Stomach (tissue), 19 donors: ENCODE measurements at places on chromosomes 11 and 22. TPM values are rescaled to one million over a fixed set of nuclear protein-coding genes. Genes with fewer than 3 reads are reported as not detected.

The TPH1 gene
- 15.6 TPM for total RNA-seq

DNA sequence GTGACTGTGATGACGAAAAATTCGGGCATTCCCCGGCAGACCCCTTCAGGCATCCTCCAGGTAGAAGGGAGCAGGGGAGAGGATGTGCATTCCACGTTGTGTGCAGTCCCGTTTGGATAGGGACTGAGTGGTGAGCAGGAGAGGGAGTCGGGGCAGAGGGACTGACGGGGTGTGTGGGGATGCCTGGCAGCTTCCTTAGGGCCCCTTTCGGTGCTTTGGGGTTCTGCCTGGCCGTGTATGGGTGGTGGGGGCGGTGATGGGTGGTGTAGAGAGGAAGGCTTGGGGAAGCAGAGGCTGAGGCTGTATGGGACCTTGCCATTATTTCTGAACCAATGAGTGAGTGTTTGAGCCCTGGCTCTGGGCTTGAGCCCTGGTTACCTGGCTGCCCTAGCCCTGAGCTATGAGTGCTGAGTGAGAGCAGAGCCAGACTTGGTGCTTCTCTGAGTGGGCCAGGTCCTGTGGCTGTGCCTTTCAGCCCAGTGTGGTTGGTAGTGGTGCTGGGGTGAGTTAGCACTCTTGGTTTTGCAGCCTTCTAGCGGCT is 914 bp downstream of the INPPL1 start:
- no peak for DNase-seq

GRCh38 chr11:17551347-17552040 is 4.4 kb downstream of the OTOG start:
- DNase-seq: no peak

DNA sequence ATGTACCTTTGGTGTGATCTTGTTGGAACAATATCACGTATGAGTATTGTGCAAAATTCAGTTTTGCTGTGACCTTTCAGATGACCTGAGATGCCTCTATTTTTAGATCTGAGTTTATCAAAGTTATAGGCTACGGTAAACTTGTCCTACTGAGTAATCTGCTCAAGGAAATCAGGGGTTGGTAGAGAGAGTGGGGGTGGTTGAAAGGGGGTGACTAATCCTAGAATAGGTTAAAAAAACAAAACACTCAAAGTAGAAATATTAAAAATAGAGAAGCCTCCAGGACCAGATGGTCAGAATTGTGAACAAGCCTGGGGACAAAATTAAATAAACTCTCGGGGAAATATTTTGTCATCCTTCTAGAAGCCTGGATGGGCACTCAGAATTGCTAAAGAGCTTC is 59.9 kb upstream of the C11orf87 start:
- DNase-seq: no peak

GRCh38 chr11:77198440-77198849 is 70.4 kb downstream of the MYO7A start:
- DNase-seq: no peak

DNA sequence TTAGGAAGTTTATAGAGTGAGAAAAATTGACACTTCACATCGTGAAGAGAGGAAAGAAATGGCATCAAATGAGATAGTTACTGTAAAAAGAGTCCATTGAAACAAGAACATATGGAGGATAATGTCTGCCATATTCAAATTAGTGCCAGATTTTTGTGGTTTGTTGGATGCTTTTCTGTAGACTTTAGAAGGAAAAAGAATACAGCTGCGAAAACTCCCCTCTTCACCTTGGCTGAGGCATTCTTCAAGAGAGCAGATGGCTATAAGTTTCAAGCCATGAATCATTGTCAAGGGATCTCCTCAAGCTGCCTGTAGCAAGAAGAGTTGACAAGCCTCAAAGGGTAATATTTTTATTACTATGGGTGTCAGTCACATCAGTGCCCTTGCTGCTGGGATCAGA is 507.4 kb upstream of the RAG2 start:
- DNase-seq: no peak

The PAMR1 gene
- total RNA-seq: 26.8 TPM

DNA sequence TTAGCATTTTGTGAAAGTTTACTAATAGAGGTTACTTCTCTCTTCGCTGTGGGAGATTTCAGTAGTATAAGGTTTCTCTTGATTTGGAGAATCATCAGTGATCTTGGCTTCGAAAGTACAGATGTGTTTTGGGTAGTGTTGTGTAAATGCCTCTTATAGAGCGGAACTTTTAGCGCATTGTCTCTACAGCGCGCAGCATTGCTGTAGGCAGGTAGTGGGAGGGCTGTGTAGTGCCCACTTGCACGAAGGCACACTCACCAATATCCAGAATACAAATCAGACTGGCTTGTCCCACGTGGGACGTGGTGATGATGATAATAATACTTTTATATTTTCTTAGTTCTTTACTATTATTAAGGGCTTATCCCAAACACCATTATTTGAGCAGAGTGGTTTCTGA is 51.4 kb downstream of the FAM83F start:
- no peak for DNase-seq

DNA sequence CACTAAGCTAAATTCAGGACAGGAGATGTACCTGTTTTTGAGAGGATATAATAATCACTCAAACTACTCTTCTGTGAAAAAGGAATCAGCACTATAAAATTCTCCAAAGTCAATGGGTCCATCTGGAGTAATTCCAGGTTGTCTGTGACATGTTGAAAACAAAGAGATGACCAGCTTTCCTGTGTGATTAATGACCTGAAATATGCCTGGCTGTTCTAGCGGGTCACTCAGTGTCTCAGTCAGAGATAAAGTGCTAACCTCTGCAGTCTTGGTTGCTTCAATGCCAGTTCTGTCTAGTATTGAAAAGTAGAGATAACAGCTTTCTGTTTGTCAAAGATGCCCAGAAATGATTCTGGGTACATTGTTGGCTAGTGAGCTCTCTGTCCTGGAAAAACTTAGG is 722.6 kb upstream of the TENM4 start:
- no peak for DNase-seq

GRCh38 chr22:23529166-23530103 is 50.7 kb downstream of the IGLL1 start:
- DNase-seq: no peak

- no peak for DNase-seq
These were observed 9.7 kb downstream of the TSPAN32 start for GRCh38 chr11:2311353-2312133.

GRCh38 chr22:17201285-17201945 is 17.8 kb downstream of the ADA2 start:
- DNase-seq: peak; percentile 60

GRCh38 chr11:30457087-30457486 is 129.1 kb downstream of the MPPED2 start:
- DNase-seq: no peak

The HMBS gene
- total RNA-seq: 15.9 TPM

DNA sequence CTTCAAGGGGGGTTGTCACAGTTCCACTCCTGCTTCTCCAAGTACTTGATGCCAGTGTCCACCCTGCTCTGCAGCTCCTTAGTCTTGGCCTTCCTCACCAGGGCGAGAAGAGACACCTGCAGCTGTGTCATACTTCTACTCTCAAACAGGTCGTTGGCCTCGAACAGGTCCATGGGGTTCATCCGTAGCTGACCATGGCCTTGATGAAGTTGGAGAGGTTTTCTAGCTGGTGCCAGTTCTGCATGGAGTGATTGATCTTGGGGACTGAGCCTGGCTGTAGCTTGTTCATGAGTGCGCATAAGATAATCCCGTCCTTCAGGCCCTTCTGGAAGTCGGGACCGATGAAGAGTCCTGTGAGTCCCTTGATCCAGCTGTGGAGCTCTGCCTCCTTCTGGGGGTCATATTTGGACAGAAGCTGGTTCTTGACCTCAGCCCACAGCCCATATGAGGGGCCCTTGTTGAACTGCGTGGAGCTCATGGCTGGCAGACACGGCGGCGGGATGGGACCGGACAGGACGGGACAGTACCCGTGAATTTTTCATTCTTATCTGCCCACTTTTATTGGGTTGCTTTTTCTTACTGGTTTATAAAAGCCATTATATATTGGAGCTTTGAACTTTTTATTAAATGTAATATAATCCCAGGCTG is 33.4 kb upstream of the HORMAD2 start:
- DNase-seq: no peak

DNA sequence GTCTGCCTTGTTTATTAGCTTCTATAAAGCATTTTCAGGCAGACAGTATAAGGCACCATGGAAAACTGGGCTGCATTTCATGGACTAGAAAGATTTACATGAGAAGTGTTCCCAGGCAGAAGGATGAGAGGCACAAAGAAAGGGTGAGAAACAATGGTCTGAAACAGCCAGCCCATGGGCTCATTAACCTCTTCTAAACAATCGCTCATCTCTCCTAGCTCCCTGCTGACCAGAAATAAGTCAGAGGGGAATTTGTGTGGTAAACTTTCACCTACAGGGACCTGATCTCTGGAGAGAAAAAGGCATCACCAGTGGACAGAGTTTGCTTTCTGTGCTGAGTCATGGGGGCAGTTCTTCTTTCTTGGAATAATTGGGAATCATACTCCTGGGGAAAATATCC is 51.8 kb upstream of the KIRREL3 start:
- no peak for DNase-seq

The MRGPRX3 gene
- not detected for total RNA-seq

- no peak for DNase-seq
These were observed 79.0 kb downstream of the CACNA1I start for GRCh38 chr22:39649500-39650089.

- DNase-seq: no peak
These were observed 18.9 kb downstream of the AP1B1 start for GRCh38 chr22:29369460-29369859.

DNA sequence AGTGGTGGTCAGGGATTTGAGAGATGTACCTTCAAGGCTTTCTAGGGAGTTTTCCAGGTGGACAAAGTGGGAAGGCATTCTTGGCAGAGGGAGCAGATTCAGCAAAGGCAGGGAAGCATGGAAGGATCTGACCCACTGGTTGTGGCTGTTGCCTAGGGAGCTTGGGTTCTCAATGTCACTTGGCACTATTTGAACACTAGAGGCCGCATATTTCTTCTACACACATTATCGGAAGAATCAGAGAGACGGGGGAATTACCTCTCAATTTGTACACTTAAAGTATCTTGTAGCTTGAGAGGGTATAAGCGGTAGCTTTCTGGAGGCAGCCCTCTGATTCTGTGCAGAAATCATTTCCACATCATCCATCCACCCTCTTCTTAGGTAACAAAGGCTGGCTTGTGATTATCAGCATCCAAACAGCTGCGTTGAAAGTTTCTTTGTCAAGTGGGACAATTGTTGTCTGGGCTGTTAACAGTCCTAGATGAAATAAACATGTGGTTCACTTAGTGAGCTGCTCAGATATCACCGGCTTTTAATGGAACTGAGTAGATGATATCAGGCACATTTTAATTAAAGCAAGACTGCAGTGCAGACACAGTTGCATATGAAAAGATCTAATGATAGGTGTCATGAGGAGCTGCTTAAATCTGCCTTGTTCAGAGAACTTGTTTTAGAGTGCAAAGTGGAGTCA is 2.6 kb downstream of the NELL1 start:
- no peak for DNase-seq

DNA sequence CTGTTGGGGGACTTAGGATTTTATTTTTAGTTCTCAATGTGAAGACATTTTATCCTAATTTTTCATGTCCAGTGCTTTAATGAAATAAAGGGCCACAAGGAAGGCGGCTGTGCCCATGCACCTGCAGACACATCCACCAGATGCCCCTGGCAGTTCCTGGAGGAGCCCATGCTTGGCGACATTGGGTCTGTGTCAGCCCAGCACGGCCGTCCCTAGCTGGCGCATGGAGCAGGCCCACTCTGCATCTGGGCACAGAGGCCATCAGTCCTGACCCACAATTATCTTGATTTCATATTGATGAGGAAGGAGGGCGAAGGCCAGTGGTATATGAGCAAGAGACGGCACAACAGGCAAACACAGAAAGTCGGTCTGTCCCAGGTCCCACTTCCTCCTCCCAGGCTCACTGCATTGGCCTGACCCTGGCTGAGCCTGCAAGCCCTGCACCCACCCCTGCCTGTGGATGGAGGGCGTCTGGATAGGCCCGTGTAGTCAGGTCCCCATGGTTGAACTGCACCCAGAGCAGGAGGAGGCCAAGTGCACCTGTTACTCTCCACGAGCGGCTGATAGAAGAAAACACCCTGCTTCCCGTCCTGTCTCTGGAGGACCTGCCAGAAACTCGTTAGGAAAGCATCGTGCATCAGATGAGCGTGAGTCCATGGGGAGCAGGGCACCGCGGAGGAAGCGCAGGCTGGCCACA is 296.9 kb downstream of the BRD1 start:
- no peak for DNase-seq

The BIRC3 gene
- total RNA-seq: 137 TPM

- DNase-seq: no peak
These were observed 11.6 kb downstream of the CCDC81 start for GRCh38 chr11:86386283-86386682.

DNA sequence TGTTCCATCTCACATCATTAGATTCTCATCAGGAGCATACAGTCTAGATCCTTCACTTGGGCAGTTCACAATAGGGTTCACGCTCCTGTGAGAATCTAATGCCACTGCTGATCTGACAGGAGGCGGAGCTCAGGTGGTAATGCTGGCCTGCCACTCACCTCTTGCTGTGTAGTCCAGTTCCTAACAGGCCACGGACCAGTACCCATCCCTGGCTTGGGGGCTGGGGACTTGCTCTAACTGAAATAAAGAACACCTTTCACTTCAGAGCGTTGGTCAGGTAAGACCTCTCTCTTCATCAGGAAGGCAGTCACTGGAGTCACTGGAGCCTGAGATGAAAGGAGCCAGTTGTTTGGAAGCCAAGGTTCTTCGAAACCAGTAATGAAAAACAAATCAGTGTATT is 41.7 kb downstream of the PRMT3 start:
- no peak for DNase-seq

DNA sequence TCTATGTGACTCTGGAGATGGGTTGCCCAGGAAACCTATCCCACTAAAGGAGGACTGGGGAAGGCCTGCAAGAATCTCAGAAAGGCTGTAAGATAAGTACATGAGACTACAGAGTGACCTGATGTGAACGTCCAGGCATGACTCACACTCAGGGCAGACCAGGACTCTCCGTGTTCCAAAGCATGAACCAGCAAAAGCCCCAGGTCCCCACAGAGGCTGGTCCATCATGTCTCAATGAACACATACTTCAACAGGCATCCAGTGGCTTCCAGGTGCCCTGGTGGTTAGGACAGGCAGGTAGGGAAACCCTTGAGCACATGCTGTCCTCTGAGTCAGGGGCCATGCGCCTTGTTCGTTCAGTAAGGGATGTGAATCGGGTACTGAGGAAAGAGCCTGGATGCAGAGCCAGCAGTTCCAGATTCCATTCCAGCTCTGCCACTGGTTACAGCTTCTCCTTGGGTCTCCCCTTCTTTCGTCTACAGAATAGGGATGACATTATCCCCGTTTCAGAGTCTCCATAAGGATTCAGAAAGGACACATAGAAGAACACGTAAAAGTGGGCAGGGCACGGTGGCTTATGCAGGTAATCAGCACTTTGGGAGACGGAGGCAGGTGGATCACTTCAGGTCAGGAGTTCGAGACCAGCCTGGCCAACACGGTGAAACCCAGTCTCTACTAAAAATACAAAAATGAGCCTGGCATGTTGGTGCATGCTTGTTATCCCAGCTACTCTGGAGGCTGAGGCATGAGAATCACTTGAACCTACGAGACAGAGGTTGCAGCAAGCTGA is 129.0 kb upstream of the TEAD1 start:
- DNase-seq: no peak
